ENCODE measurements at places on chromosomes 13 and 19.

DNA sequence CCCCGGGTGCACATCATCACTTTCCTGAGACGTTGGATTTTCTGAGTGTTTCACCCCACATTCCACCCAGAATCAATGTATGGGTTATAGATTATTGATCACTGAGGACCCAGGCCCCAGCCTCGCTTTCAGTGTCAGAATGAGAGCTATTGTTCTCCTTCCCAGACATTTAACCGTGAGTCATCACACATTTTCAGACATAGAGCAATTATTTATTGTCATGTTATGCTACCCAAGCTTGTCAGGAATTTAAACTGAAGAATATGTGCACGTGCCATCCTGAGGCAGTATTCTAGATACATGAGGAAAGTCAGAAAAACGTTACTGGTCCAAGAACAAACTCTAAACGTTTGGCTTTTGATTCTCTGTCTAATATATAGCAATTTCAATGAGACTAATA is 276.6 kb upstream of the ZNF507 start:
- DNase-seq, result no peak

- no peak for DNase-seq
Measured at GRCh38 chr19:24062190-24062589, 24.8 kb upstream of the ZNF254 start.

- no peak for DNase-seq
Measured at GRCh38 chr13:67538906-67539305, 308.8 kb upstream of the PCDH9 start.

DNA sequence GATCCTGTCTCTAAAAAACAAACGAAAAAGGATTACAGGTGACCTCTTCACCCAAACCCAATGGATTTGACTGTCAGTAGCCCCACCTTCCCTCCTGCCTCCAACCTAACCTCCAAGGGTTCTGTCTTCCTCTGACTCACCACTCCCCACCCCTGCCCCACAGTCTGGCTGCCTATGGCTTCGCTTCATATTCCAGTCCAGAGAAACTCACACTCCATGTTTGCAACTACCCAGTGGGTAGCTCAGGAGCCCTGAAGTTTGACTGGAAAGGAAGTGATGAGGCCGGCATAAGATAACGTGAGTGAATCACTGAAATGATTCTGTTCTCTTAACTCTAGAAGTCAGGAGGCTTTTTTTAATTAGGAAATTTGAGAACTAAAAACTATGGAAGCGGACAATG is 303.9 kb downstream of the FOXO1 start:
- no peak for DNase-seq

- no peak for DNase-seq
Measured at GRCh38 chr19:13986348-13986904, 19.7 kb downstream of the RFX1 start.

GRCh38 chr13:108769213-108770070 is 140.0 kb downstream of the MYO16 start:
- DNase-seq, result no peak

DNA sequence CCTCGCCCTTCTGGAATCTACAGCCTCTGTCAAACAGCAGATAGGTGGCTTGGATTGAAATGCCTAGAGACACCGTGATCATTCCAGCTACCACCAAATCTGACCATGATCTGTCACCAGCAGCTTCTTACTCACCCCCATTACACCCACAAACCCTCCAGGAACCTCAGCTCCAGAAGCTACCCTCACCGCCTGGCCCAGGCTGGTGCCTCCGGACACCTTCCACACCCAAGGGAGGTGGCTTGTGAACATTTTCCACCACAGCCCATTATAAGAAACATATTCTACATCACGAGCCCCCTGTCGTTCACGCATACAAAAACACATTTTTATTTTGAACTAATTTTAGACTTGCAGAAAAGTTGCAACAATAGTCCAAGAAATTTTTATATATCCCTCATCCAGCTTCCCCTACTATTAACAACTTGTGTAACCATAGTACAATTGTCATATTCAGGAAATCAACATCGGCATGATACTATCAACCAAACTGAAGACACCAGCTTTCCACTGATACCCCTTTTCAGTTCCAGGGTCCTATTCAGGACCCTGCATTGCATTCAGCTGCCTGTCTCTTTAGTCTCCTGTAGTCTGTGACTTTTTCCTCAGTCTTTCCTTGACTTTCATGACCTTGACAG is 15.4 kb upstream of the UBE2L5 start:
- DNase-seq, result no peak

All from vagina (tissue), 2 donors.